ENCODE measurements at places on chromosomes 6 and 20.

DNA sequence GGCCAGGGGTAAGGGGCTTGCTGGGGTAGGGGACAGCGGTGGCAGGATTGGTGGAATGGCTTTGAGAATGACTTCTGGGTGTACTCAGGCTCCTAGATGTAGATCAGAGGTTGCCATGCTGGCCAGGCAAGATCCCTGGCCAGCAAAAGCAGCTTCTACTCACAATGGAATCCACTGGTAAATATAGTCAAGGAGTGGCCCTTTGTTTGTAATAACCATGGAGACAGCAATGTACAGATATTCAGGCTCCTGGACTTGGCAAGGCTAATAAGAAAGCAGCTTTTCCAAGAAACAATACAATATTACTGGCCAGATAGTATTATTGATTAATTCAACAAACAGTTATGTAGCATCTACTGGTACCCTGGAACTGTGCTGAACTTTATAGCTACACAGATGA is 37.9 kb downstream of the CDH26 start:
- no peak for DNase-seq

DNA sequence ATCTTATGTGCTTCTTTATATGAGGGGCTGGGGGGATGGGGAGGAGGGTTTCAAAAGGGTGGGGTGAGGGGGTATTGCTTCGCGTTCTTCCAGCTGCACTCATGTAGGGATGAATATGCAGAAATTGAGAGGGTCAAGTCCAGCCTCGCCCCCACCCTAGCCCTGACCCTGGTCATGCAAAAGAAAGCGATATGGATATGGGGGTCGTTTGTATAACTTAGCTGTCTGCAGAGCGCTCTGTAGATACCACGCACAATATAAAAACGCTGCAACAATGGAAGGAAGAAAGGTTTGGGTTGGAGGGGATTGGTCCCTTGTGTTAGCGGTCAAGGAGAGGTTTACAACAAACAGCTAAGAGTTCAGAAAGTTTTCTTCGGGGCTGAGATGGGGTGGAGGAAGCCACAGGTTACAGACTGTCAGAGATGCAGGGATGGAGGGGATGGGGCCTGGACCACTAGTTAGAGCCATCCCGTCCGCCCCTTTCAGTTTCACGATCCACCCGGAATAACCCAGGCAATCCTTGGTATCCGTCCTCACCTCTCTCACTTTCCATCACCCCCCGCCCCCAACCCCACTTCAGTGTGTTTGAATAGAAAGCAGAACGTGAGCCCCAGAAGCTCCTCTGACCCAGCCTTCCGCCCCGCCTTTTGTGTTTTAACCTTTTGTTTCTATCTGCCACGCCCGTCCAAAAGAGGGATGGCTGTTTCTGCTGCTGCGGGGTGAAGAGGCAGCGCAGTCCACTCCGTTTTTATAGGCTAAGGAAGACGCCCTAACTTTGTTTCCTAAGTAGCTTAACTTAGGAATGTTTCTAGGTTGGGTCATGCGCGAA is 73.5 kb downstream of the SOX4 start:
- no peak for DNase-seq

GRCh38 chr6:167781868-167782267 is 44.8 kb upstream of the AFDN start:
- DNase-seq, result no peak

- DNase-seq, result no peak
Observed at GRCh38 chr6:3351105-3351676, 92.4 kb downstream of the PSMG4 start.

- DNase-seq, result no peak
Observed at GRCh38 chr20:51526106-51526470, 16.4 kb downstream of the NFATC2 start.

- no peak for DNase-seq
Observed at GRCh38 chr6:4324746-4325145, 189.4 kb upstream of the ECI2 start.

DNA sequence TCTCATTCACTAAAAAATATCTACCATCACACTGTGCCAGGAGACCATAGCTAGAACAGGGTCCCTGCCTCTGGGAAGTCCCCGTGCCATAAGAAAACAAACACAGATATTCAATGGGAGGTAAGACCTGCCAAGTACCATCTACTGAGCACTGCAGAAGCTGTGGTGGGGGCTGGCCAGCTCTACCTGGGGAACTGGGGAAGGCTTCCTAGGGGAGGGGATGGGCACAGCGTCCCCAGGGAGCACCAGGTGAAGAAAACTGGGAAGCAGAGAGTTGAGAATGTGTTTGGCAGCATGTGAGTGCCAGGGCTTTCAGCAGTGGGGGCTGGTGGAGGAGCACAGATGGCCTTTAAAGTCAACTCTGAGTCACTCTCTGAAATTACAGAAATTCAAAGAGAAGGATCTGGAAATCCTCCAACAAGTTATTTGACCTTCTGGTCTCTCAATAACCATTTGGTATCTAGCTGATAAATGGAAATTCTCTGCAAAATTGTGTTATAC is 85.2 kb downstream of the SHLD1 start:
- no peak for DNase-seq

DNA sequence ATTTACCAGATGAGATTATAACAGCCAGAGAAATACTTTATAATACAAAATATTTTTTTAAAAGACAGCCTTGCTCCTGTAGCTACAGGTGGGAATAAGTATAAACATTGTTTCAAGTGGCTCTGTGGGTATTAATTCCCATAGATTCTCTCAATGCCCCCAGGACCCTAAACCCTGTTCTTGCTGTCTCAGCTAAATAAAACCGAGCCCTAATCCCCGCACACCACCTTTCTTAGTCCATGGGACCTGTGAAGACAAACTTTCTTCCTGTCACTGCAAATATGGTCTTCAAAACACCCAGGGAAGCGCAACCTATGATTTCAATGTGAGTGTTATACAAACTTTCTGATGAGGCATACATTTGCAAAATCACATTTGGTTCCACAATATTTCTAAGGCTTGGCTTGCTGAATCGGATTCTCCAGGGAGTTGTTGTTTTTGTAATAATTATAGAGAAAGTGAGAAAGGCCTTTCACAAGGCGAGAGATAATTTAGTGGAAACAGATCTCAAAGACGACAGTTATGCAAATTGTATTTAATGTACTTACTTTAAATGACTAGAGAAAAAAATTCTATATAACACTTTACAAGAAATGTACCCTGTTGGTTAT is 11.1 kb downstream of the SMLR1 start:
- DNase-seq, result no peak

DNA sequence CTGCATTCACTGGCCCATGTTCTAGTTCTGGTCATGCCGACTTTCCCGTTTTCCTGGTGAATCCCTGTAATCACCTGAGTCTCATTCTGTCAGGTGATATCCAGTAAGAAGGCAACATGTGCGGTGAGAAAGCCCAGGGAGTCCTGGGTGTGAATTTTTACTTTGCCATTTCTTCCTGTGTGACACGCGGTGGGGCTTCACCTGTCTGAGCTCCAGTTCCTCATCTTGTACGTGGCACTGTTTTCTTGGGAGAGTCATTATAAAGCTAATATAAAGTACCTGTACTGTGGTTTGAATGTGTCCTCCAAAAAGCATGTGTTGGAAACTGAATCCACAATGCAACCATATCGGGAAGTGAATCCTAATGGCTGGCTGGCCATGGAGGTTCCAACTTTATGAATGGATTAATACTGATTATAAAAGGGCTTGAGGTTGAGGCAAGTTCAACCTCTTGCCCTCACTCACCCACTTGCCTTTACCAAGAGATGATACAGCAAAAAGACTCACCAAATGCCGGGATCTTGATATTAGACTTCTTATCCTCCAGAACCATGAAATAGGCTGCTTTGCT is 5.1 kb downstream of the HLA-E start:
- DNase-seq, result no peak

DNA sequence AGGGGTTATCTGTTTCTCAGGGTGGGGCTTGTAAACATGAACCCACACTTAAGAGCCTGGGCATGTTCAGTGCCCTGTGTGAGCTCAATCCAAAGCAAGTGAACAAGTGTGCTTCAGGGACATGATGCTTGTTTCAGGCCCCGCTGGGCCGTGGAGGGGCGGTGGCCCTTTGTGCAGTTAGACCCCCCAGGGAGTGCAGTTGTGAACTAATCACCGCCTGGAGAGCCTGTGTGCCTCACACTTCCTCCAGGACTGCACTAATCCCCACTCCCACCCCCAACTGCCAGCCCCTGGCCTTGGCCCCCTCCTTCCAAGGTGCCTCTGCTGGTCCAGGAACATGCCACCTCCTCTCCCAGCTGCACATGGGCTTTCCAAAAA is 58.1 kb downstream of the RREB1 start:
- no peak for DNase-seq

GRCh38 chr20:4749326-4749725 is 27.6 kb downstream of the PRND start:
- DNase-seq, result no peak

- no peak for DNase-seq
Observed at GRCh38 chr6:157169226-157169625, 154.1 kb downstream of the TMEM242 start.

Data from stimulated activated CD4-positive, alpha-beta T cell treated with anti-CD3 and anti-CD28 coated beads, Interleukin-15, amount 100 ng/mL, for 1 hour (primary cell).